Iris pigment epithelial cell (primary cell): ENCODE measurements at places on chromosomes 7 and 10.
A peak's percentile ranks its signal among the peaks of the same experiment; 100 is the strongest.

GRCh38 chr7:27688646-27689045 lies 26.0 kb upstream of the HIBADH start:
- no peak for DNase-seq

DNA sequence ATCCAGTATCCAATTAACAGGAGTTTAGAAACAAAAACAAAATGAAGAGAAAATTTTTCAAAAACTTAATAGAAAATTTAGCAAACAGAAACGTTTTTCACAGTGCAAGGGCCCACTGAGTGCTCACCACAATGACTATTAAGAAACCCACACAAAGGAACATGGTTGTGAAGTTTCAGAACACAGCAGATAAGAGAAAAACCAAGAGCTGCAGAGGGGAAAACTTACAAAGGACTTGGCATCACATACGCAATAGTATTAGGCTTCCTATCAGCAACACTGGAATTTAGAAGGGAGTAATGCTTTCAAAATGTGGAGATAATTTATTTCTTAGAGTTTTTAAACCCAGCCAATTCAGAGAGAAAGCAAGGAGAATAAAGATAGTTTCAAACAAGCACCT lies 1.7 kb upstream of the C7orf25 start:
- DNase-seq = peak; percentile 71

DNA sequence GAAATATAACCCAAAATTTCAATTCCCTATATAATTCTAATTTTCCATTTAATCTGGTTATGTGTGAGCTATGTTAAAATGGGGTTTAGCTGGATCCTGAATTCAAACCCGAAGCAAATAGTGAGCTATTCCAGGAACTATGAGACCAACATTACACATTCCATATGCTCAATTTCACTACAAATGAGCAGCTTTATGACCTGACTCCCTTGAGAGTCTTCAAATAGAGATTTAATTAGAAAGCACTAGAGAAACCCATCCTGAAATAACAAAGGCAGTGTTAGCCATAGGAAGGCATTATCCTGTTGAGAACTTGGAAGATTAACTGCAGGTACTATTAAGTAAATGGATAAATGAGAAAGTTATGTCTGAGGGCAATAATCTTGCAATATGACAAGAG lies 890.0 kb downstream of the GRM8 start:
- no peak for DNase-seq

DNA sequence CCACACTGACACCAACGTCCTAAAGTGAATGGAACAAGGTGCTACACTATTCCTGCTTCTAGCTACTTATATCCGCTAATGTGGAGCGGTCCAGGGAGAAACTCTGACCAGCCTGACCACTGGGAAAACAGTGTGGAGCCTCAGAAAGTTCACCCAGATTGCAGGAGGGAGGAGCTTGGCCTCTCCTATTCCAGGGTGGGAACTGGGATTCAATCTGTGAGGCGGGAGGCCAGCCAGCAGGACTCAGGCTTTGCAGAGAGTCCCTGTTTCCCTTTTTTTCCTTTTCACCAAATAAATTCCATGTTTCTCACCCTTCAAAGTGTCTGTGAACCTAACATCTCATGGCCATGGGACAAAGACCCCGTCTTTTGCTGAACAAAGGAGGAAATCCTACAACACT lies 86.4 kb upstream of the SEMA3C start:
- DNase-seq = no peak

DNA sequence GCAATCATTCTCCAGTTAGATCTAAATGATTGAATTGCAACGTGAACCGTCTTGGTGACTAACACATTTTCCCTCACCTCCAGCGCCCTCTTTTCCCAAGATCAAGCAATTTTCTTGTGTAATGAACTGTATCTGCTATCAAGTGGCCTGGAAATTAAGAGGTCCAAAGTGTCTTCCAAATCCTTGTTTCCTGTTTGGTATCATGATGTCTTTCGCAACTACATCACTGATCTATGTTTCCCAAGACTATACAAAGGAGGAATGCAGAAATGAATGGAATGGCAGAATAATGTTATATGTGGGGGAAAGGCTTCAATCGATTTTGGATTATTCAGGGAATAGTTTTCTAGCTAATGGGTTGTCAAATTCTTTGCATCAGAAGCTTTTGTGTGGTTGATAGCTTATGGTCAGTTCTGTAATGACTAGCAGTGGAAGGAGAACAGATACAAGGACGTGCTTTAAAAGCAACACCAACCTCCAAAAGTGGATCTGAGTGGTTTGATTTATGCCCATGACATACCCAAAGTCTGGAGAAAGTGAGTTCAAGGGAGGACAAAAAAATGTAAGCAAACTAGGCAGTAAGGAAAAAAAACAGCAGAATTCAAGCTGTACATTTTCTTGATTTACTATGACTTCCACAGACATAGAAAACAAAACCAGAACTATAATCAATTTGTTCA lies 14.6 kb upstream of the ZEB1 start:
- DNase-seq = peak; percentile 86
